ENCODE measurements at places on chromosomes 6 and 20.
A peak's percentile ranks its signal among the peaks of the same experiment; 100 is the strongest.

DNA sequence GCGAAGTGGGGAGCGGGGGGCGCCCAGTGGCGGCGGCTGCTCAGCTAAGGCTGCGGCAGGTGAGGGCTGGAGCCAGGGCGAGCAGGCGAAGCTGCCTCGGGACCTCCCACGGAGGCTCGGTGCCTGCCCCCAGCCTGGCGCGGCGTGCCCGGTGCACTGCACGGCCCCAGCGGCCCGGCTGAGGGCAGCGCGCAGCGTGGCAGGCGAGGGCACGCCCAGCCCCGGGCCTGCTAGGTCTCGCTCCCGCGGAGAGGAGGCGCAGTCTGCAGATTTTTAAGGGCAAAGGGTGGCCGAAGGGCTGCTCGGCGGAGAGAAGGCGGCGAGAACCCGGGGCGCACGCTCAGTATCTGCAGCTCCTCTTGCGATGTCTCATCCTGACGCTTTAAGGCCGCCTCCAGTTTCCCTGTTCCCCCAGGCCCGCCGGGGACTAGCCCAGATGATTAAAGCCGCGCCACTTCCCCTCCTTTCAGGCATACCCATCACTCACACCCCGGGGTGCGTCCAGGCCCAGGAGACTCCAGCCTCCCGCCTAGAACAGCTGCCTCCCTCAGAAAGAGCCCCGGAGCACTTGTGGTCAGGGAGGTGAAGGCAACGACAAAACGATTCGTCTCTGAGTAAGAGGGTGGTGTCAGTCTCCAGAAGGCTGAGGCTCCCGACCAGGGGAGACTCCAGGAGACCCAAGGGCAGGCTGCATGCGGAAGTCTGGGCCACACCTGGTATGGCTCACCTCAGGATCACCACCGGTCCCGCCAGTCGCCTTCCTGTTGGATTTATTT, at the start of gene FERMT1:
FERMT1 (minus strand) TSS at position 158 of the 776 bp plus-strand sequence. CDS start 3,476 bp downstream, outside the sequence.
- DNase-seq, result no peak

DNA sequence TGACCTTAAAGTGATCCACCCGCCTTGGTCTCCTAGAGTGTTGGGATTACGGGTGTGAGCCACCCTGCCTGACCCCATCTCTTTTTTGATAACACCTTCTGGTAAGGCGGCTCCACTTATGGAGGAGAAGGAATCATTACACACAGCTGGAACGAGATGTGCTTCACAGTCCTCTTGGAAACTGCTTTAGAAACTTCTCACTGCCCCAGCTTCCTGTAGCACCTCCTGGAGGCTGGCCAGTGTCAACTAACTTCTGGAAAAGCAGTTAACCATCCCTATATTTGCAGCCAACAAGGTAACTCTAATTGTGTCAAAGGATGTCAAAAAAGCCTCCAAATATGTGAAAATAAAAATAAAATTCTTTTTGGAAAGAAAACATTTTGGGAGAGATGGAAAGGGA, 48.8 kb upstream of the BCLAF1 start:
- no peak for DNase-seq

GRCh38 chr6:14083751-14084150, 33.8 kb upstream of the CD83 start:
- DNase-seq, result no peak

- DNase-seq, result no peak
Measured at GRCh38 chr6:1904466-1904799, 294.7 kb downstream of the FOXC1 start.

- DNase-seq, result no peak
Measured at GRCh38 chr6:112172540-112172939, 81.8 kb downstream of the LAMA4 start.

DNA sequence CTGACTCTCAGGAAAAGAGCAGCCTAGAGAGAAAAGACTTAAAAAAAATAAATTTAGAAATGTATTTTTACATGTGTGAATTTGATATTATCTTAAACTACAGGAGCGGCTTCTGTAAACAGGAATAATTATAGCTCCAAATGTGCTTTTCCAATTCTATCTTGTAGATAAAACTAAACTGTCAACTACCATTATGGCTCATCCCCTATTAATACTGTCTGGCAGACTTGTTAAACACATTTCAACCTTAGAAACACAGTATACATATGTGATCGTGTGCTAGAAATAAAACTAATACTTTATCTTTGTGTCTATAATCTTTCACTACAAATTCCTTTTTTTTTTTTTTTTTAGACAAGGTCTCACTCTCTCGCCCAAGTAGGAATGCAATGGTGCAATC, 75.8 kb downstream of the CNKSR3 start:
- no peak for DNase-seq

DNA sequence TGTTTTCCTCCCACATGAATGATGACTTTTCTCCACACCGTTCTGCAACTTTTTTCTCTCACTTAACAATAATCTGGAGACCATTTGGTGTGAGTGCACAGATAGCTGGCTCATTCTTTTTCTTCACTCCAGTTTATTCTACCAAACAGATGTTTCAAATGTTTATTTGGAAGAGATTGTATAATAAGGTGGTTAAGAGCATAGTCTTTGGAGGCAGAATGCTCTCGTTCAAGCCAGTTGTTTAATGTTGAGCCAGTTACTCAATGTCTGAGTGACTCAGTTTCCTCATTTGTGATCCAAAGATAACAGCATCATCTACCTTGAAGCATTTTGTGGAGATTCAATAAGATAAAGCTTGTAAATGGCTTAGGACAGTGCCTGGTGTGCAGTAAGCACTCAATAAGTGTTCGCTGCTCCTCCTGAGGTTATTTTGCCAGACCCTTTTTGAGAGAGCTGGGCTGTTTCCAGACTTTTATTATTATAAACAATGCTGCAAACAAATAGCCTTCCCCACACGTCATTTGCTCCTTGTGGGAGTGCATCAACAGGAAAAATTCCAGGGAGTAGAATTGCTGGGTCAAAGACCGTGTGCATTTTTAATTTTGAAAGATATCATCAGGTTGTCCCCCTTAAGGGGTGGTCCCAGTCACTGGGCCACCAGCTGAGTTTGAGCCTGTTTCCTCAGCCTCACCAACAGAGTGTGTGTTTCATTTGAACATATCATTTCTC, 70.6 kb downstream of the VEGFA start:
- DNase-seq, result no peak

- DNase-seq, result no peak
Measured at GRCh38 chr6:38610050-38610625, 29.6 kb downstream of the BTBD9 start.

- DNase-seq, result no peak
Measured at GRCh38 chr6:119587537-119587936, 238.0 kb upstream of the MAN1A1 start.

DNA sequence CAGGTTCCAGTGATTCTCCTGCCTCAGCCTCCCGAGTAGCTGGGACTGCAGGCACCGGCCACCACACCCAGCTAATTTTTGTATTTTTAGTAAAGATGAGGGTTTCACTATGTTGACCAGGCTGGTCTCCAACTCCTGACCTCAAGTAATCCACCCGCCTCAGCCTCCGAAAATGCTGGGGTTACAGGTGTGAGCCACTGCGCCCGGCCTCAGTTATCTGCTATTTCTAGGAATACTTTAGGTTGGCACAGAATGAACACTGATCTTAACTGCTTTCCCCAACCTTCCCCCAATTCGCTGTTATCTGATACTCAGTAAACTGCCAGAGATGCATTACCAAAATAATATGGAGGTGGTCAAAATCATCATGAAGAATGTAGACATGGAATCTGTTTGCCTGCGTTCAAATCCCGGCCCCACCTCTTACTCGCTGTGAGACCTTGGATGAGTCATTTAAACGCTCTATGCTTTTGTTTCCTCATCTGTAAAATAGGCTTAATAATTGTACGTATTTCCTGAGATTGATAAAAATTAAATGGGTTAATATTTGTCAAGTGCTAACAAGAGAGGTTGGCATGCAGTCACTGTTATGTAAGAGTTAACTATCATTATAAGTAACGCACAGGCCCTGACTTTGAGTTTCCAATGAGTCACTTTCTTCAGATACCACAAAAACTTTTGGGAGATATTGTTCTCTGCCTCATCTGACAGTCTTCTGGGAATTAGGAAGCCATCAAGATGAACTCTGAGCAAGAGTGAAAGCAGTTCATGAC, 44.5 kb upstream of the NCOA3 start:
- DNase-seq, result peak; percentile 44

- DNase-seq, result no peak
Measured at GRCh38 chr20:40957265-40957760, 71.3 kb upstream of the TOP1 start.

DNA sequence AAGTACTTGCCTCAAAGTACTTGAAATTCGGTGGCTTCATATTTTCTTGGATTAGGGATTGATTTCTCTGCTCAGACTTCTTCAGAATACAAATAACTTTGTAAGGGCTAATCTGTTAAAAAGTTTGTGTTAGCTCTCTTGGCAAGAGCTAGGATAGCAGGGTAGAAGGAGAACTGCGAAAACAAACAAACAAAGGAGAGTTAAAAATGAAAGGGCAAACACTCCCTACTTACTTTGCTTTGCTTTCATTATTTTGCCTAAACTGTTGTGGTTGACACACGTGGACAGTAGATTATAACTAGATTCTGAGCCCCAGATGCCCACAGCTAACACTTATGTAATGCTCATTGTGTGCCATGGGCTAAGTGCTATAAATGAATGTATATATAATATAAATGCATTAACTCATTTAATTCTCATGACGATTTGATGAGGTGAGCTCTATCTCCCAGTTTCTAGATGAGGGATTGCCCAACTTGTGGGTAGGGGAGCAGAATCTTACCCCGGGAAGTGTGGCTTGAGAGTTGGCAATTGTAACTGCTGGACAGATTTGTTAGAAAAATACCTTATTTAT, 48.7 kb downstream of the EYA4 start:
- DNase-seq, result no peak

- no peak for DNase-seq
Measured at GRCh38 chr6:167479901-167480648, 155.2 kb downstream of the TTLL2 start.

- no peak for DNase-seq
Measured at GRCh38 chr6:109672175-109672574, 18.8 kb downstream of the AK9 start.

GRCh38 chr6:127592964-127593363, 16.0 kb downstream of the C6orf58 start:
- DNase-seq, result no peak

- DNase-seq, result no peak
Measured at GRCh38 chr20:10093087-10093591, 58.4 kb downstream of the ANKEF1 start.

DNA sequence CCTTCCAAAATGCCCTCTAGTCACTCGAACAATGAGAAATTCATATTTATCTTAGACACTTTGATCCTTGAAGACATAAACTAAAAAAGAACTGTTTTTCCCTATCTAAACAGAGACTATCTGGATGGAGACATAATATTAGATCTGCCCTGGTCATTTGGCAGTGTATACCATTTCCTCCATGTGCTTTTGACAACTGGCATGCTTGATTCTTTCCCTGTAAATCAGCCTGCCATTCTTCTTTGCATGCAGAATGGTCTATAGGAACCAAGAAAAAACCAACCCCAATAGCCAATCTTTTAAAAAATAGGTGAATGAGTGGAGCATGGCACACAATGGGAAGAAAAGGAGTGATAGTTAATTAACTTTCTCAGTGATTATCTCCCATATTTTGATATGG, 93.8 kb downstream of the OPN5 start:
- DNase-seq, result no peak

Measured in non-pigmented ciliary epithelial cell (primary cell).